ENCODE measurements at places on chromosomes 13 and 19.

DNA sequence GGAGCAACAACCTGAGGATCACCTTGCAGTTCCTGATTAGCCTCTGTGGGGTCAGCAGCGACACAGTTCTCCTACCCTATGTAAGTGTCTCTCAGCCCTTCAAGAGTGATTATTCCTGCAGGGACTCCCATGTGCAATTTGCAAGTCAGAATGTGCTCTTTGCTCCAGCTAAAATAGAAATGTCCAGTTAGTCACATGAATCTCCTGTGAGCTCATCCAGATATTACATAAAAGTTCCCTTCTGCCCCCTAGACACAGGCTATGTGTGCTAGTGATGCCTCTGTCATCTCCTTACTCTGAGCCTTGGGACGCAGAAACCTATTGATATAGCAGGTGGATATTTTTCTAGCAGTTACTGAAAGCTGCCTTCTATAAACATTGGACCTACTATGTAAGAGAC lies 105.5 kb downstream of the ZAR1L start:
- DNase-seq, result no peak

DNA sequence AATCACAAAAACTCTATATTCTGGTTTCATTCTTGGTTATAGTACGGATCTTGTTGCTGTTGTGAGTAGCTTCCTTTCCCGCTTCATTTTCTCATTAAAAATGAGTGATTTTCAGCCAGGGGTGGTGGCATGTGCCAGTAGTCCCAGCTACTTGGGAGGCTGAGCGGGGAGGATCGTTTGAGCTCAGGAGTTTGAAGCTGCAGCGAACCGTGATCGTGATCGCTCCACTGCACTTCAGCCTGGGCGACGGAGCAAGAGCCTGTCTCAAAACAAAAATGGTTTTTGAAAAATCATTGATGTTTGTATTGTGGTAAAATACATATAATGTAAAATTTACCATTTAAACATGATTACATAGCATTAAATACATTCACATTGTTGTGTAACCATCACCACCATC lies 71.6 kb upstream of the TM9SF2 start:
- no peak for DNase-seq

- peak; percentile 75 for DNase-seq
Measured at GRCh38 chr19:1079566-1080111, 12.7 kb downstream of the ARHGAP45 start.

DNA sequence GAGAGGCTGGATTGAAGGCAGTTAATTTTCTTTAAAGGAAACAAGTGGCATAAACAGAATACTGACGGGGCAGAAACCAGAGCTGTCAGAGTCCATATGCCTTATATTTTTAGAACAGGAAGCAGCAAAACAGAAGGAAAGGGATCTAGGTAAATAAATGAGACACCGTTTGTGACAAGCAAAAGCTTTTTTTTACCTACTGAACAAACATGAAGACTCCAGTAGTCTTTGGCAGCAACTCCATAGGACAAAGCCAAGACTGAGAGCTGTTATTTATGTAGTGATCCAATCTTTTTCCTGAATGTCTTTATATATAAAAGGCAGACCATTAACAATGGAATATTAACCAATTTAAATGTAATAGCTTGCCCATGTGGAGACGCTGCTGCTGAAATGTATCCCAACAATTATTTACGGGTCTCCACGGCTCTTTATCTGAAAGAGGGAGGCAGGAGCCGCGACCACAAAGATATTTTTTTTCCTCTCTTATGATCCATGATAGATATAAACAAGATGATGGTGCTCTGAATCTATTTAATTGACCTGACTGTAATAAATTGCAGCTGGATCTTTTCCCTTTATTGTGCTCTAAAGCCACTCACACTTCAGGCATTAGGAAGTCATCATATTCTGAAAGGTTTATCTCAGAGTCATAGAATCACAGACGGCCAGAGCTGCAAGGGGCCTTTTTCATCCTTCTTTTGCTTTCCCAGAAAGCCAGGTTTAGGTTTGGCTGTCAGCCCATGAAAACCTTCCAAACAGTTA lies 687.8 kb downstream of the EFNB2 start:
- no peak for DNase-seq

DNA sequence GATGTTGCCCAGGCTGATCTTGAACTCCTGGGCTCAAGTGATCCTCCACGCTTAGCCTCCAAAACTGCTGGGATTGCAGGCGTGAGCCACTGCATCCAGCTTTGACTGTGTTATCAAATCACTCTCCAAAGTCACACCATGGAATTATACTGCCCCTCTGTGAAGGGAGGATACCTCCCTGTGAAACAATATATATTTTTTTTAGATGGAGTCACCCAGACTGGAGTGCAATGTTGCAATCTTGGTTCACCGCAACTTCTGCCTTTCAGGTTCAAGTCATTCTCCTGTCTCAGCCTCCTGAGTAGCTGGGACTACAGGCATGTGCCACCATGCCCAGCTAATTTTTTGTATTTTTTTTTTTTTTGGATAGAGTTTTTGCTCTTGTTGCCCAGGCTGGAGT lies 7.7 kb downstream of the TYK2 start:
- no peak for DNase-seq

DNA sequence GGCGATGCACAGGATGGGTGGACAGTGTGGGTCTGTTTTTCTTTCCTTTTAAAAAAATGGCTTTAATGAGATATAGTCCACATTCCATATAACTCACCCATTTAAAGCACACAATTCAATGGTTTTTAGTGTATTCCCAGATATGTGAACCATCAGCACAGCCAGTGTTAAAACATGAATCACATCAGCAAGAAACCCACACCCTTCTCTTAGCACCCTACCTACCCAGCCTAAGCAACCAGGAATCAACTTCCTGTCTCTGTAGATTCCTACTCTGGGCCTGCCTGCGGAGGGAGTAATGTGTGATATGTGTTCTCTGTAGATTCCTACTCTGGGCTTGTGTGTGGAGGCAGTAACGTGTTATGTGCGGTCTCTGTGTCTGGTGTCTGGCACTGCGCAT lies 11.9 kb downstream of the TMEM255B start:
- no peak for DNase-seq

- DNase-seq, result no peak
Measured at GRCh38 chr13:29081036-29081435, 260.9 kb downstream of the MTUS2 start.

DNA sequence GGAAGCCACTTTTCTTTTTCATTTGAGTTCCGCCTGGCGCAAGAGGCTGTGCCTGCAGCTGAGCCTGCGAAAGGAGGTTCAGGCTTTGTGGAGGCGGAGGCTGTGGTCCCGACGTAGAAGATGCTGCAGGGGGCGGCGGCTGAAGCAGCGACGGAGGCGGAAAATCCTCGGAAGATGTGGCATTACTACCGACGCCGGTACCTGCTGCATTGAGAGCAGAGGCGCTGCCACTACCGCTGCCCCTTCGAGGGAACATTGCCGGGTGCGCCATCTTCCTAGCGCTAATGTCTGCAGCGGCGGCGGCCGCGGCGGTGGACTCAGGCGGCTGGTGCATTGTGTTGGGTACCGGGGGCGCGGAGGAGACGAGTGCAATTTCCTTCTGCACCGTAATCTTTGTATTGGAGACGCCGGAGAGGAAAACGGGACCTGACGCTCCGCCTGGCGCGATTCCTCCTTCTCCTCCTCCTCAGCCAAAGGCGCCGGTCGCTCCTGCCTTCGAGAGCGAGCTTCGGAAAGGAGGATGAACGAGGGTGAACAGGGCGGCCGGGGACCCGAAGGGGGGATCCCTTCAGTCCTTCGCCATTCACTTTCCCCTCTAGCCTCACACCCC lies at the start of gene TSC22D1:
Gene TSC22D1, minus strand, starts transcription at position 590 of the 610 bp plus-strand sequence. Its CDS starts 256 bp downstream, at position 334.
- DNase-seq, result peak; percentile 65

DNA sequence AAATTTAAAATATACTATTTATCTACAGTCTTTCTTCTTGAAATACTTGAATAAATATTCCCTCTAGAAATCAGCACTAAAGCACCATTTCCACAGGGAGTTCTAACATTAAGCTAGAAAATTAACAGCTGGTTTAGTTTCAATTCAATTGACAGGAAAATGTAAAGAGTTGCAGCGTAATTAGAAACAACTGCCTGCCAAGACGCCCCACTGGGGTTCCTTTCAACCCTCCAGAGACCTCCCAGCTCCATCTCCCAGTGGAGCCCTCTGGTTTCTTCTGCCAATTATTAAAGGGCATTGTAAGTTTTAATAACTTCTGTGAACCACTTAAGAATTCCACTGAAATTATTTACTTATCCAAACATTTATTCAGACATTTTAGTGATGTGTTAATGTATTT lies 4.2 kb downstream of the GJA3 start:
- no peak for DNase-seq

DNA sequence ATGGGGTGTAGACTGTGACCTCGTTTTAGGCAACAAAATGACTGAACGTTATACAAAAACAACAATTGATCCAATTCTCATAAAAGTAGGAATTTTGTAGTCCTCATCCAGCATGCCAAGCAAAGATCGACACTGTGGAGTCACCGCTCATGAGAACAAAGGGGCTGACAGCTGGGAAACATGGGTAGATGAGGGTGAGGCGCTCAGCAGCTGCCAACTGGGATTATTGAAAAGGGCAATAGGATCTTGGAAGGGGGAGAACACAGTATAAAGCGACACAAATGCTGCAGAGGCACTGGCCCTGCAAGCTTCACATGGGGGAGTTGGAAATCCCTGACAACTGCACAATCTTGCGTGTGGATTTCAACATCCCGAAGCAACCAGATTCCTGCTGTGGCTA lies 5.4 kb upstream of the ZNF765 start:
- DNase-seq, result no peak

DNA sequence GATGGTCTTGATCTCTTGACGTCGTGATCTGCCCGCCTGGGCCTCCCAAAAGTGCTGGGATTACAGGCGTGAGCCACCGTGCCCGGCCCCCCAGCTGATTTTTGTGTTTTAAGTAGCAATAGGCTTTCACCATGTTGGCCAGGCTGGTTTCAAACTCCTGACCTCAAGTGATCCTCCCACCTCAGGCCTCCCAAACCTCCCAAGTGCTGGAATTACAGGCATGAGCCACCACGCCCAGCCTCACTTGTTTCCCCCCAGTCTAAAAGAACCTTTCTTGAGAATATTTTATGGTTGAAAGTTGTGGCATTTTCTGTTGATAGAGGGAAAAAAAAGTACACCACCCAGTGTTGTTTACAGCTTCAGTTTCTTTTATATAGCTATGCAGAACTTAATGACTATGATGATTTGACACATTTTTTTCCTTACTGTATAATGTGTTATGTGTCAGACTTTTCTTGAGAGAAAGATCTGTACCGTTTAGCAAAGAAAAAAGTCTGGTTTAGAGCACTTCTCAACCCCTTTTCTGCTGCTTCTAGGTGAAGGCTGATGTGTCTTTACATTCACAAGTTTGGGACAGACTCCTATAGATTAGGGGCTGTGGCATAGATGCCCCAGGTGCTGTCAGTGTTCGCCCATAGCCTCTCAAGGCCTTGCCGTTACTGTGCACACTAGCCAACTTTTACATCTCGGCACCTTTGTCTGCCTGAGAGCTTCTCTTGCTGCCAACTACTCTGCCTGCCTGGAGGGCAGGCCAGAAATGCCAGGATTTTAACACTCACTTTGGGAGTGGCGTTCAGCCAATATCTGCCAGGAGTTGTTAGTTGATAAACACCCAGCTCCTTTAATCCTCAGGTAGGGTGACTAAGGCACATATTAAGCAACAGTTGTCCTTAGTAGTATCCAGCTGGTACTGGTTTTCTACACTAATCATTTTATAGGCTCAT lies 33.0 kb downstream of the KCTD4 start:
- DNase-seq, result no peak

DNA sequence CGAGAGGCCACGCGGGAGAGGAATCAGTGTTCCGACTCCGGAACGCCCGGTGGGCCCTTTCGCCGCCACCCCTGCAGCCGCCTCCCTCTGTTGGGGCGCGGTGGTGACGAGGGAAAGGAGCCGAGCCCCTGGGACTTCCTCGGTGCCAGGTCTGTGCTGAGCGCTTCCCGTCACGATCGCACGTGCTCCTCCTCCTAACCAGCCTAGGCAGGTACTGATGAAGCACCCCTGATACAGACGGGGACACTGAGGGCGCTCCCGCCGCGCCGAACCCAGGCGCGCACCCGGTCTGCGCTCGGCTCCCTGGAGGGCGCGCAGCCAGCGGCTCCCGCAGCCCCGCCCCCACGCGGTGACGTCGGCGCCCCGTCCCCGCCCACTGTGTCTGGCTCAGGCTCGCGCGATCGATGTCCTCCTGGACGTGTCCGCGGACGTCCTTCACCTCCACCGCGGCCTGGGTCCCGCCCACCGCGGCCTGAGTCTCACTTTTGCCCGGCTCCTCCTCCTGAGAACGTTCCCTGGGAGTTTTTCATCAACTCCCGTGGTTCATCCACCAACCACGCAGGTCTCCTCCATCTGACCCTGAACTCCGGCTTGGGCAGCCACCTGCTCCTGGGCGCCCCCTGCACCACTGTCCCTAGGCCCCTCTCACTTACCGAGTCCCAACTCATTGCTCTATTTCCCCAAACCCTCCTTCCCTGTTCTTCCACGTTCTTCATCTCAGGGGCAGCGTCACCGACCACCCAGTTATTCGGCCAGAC lies 2.6 kb upstream of the KLK15 start:
- DNase-seq, result peak; percentile 61

- DNase-seq, result no peak
Measured at GRCh38 chr13:111259058-111259457, 61.4 kb upstream of the TEX29 start.

DNA sequence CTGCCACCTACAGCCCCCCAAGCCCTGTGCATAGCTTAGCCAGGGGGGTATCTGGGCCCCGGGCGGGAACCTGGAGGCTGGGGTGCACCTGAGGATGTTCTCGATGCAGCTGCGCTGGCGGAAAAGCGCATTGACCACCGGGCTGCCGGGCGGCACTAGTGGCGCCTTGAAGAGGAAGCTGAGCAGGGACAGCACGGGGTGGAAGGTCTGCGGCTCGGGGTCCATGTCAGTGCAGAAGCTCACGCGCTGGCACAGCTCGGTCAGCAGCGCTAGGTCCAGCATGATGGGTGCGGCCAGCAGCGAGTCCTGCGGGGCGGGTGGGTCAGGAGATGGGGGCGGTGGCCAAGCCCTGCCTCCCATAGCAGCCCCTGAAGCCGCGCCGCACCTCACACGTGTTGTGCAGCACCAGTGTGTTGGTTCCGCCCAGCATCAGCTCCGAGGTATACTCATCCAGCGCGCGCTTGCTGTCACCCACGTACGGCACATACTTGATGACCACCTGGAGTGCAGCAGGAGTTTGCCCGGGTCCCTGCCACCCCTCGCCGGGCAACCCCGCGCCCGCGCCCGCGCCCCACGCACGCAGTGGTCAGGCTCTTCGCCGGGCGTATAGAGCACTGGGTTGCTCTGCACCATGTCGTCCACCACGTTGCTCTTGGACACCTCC lies 2.6 kb downstream of the ISYNA1 start:
- no peak for DNase-seq

GRCh38 chr19:46746281-46747057 lies at the start of gene STRN4:
TSS of gene STRN4 (minus strand) at chr19:46746450. CDS start at chr19:46746430, 20 bp downstream.
- DNase-seq, result peak; percentile 50

- no peak for DNase-seq
Measured at GRCh38 chr13:41709511-41709910, 251.4 kb downstream of the VWA8 start.

GRCh38 chr13:83350569-83350968 lies 531.7 kb downstream of the SLITRK1 start:
- no peak for DNase-seq

DNA sequence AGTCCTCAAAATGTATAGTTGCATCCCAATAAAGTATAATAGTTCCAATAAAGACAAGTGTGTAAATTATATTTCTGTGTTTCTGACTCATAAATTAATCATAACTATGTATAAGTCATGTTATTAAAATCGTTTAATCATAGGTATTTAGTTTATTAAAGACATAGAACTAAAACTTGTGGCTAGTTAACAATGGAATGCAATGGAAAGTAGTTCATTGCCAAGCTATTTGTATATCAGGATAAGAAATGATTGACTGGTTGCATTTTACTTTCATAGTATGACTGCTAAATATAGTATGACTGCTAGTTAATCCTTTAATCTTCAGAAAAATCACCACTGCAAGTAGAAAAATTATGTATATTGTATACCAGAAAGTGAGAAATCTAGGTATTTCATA lies 16.9 kb downstream of the COG3 start:
- DNase-seq, result no peak

All from stimulated activated naive CD4-positive, alpha-beta T cell treated with Interleukin-2 at 50 U/mL for 16 hours (primary cell).